ENCODE measurements at places on chromosomes 6 and 20. TPM values are rescaled to one million over a fixed set of nuclear protein-coding genes. Genes with fewer than 3 reads are reported as not detected.
A peak's percentile ranks its signal among the peaks of the same experiment; 100 is the strongest.

DNA sequence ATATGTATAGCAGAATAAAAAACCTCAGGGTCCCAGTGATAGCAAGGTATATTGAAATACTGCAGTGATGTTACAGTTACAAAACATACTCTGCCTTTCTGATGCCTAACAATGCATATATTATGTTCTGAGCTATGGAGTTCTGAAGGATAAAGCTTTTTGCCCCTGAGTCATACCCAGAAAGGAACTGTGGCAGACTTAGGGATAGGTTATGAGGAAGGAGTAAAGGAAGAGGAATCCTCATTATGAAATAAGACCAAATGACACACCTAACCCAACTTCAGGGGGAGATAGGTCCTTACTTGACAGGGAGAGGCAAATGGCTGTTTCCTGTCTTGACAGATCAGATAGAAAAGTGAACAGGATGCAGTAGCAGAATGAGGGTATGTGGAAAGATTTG is 940.6 kb upstream of the FLRT3 start:
- H3K4me3 ChIP-seq = no peak overlapping the region
- DNase-seq = no peak
- H3K4me1 ChIP-seq = no peaks in the 10 kb centered on the region
- no peak overlapping the region for H3K27ac ChIP-seq
- H3K36me3 ChIP-seq = no peaks in the 10 kb centered on the region
- H3K27me3 ChIP-seq = no peaks in the 10 kb centered on the region

DNA sequence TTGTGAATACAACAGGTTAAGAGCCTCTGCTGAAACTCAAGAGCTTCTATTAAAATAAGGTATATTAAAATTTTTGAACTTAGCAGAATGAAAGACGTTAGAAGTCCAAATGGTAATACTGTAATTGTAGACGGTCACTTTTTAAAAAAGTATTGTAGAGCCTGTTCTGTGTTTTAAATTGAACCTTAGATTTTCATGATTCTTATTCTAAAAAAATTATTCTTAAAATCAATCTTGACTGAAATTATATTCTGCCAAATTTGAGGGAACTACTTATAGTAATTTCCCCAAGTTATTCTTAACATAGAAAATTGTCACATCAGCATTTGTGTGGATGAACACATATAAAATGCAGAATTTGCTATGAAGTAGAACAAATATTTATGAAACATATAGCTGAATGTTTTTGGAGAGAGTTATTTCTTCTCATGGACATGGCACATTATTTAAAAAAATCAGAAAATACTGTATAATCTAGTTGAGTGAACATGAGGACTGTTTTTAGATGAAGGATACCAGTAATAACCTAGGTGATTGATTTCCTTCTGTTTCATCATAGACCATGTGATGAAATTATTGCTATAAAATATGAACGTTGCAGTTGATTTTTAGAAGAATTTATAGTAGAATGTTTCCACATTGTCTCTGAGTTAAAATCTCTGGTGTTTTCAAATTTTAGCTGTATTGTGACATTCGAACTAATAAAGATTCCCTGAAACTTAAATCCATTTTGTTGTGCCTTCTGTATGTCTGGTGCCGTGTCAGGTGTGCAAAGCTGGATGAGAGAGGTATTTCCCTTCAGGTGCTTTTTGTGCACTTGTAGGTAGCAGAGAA is 2.8 kb downstream of the TBPL1 start:
- H3K4me3 ChIP-seq = no peak overlapping the region
- peak overlapping the region; percentile 37 for H3K27ac ChIP-seq
- H3K36me3 ChIP-seq = peaks cover 2% of the 10 kb centered on the region
- H3K4me1 ChIP-seq = peaks cover 60% of the 10 kb centered on the region
- DNase-seq = no peak
- H3K27me3 ChIP-seq = no peaks in the 10 kb centered on the region

GRCh38 chr20:51653226-51653625 is 110.7 kb upstream of the NFATC2 start:
- no peak overlapping the region for H3K4me3 ChIP-seq
- H3K27me3 ChIP-seq = peaks cover 20% of the 10 kb centered on the region
- H3K36me3 ChIP-seq = no peaks in the 10 kb centered on the region
- H3K4me1 ChIP-seq = peaks cover 4% of the 10 kb centered on the region
- no peak overlapping the region for H3K27ac ChIP-seq

PFDN6 gene
- total RNA-seq = 16.5 TPM

SMOC2 gene
- not detected for total RNA-seq

MCCD1 gene
- total RNA-seq = not detected

- peaks cover 61% of the 10 kb centered on the region for H3K27me3 ChIP-seq
- no peak overlapping the region for H3K4me3 ChIP-seq
- no peak for DNase-seq
- H3K36me3 ChIP-seq = peaks cover 15% of the 10 kb centered on the region
Measured at GRCh38 chr6:31321820-31322219, 35.2 kb downstream of the HLA-B start.

- DNase-seq = no peak
- H3K36me3 ChIP-seq = peaks cover 5% of the 10 kb centered on the region
- no peak overlapping the region for H3K27ac ChIP-seq
- peaks cover 39% of the 10 kb centered on the region for H3K27me3 ChIP-seq
Measured at GRCh38 chr20:49521356-49521755, 38.9 kb upstream of the KCNB1 start.

All from T-helper 17 cell (primary cell).